ENCODE measurements at places on chromosomes 4 and X.

GRCh38 chr4:76010576-76010975, 3.3 kb upstream of the CXCL9 start:
- no peak for DNase-seq
- peaks cover 6% of the 10 kb centered on the region for H3K4me1 ChIP-seq
- no peak overlapping the region for H3K27ac ChIP-seq
- H3K4me3 ChIP-seq: no peak overlapping the region
- H3K27me3 ChIP-seq: no peaks in the 10 kb centered on the region
- H3K36me3 ChIP-seq: no peaks in the 10 kb centered on the region

DNA sequence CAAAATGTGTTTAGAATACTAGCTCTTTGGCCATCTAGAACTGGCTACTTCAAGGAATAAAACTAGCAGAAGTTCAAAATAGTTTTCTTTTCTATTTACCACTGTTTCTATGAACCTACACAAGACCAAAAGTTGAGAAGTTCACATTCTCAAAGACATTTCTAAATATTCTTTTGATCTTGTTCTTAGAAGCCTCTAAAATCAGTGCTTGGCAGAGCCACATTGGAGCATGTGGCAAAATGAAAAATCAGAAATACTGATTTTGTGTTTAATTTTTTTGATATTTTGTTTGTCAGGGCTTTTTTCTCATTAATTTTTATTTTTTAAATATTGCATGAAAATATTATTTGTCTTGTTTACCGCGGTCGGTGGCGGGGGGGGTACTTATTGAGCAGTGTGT, 853.8 kb upstream of the INTU start:
- H3K4me1 ChIP-seq: peaks cover 4% of the 10 kb centered on the region
- no peaks in the 10 kb centered on the region for H3K36me3 ChIP-seq
- no peak for DNase-seq
- no peak overlapping the region for H3K27ac ChIP-seq
- H3K27me3 ChIP-seq: no peaks in the 10 kb centered on the region

DNA sequence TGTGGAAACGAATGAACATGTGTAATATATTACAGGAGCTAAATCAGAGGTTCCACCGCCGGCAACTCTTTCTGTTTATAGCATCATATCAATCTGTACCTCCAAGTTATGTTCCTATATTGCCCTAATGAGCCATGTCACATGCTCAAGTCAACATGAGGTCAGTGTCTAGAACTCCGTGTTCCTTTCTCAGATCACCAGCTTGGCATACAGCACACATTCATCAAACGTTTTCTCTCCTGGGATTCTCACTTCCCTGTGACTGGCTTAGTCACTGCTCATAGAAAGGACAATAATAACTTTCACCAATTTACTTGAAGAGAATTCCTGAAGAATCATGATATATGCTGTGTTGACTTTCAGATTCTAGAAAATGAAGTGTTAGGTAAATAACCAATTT, 532.0 kb upstream of the SPANXN1 start:
- H3K27me3 ChIP-seq: no peaks in the 10 kb centered on the region
- H3K36me3 ChIP-seq: no peaks in the 10 kb centered on the region
- H3K27ac ChIP-seq: no peak overlapping the region
- H3K4me3 ChIP-seq: no peak overlapping the region
- DNase-seq: no peak
- no peaks in the 10 kb centered on the region for H3K4me1 ChIP-seq

DNA sequence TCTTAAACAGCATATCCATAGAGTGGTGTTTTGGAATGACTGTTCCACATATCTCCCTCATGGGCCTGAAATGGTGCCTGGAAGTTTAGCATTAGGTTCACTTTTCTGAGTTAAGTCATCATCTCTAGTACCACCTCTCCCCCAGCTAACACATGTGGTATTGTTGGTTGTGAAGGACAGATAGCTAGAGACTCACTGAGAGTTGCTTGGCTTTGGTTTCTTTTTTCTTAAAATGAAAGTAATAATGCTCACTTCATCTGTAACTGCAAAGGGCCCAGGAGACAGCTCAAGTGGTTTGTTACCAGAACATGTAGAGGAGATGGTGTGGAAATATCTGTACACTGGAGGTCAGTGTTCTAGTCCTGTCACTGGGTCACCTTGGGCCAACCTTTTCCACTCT, 90.9 kb downstream of the EFNB1 start:
- H3K4me3 ChIP-seq: no peak overlapping the region
- H3K27me3 ChIP-seq: no peaks in the 10 kb centered on the region
- no peaks in the 10 kb centered on the region for H3K36me3 ChIP-seq
- H3K4me1 ChIP-seq: no peaks in the 10 kb centered on the region
- no peak overlapping the region for H3K27ac ChIP-seq

DNA sequence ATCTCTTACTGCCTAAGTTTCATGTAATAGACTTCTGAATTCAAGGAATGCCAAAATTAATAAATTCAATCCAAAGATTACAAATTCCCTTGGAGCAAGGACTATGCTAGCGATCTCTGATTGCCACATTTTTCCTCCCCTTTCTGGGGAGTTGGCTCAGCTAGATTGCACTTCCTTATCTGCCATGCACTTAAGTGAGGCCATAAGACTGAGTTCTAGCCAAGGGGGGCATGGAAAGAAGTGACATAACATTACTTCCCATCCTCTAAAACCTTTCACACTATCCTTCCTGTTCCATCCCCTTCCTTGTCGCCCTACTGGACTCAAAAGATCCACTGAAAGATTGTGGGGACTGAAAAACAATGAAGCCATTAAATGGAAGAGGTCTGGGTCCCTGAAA, 53.8 kb upstream of the TXK start:
- H3K36me3 ChIP-seq: no peaks in the 10 kb centered on the region
- no peak for DNase-seq

- no peak overlapping the region for H3K4me3 ChIP-seq
- H3K4me1 ChIP-seq: no peaks in the 10 kb centered on the region
- no peaks in the 10 kb centered on the region for H3K36me3 ChIP-seq
- no peaks in the 10 kb centered on the region for H3K27me3 ChIP-seq
Measured at GRCh38 chr4:38717604-38718003, 53.6 kb downstream of the KLF3 start.

DNA sequence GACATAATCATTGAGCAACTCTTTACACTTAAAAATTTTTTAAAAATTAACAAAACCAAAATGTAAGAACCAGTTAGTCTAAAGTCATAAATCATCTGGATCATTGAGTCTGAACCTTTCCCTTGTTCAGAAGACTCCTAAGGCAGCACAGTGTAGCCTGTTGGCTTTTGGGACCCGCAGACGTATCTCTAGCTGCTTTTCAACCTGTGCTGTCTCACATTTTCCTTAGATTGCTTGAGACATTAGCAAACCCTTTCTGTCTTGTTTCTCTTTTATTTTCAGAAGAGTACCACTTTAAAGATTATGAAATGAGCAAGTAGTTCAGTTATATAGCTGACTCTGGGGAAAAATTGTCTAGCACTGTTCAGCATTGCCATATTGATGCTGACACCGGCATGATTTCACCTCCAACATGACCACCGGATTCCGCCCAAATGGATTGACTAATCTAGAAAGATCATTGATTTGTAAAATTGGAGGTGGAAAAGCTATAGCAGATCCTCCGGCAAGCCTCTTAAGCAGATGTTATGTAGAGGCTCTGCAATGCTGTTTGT, 8.9 kb downstream of the TCEANC start:
- DNase-seq: no peak
- H3K36me3 ChIP-seq: no peaks in the 10 kb centered on the region
- H3K4me1 ChIP-seq: peaks cover 2% of the 10 kb centered on the region

All from right atrium auricular region (tissue), 2 donors.